T-helper 2 cell treated with Interferon-gamma antibody and Interleukin-4, amounts not matched to agents 5 μg/mL and 100 μg/mL, for 36 hours (primary cell): ENCODE measurements at places on chromosomes 3 and 15.

DNA sequence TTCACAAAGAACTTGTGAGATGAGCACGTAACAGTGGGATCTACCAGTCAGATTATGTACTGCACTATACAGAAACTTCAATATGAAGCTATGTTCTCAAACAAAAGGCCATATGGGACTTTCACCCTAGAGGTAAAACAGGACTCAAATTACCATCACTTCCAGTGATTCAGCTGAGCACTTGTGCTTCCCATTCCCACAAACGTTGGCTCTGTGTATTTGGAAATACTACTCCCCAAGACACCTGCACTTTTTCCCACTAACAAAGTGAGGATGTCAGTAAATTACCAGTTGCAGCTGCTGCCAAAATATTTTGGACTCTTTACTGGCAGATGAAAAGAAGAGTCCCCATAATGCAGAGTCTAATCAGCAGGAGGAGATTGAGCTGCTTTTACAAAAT, 1570.1 kb downstream of the SI start:
- H3K4me3 ChIP-seq: no peak overlapping the region
- H3K36me3 ChIP-seq: no peaks in the 10 kb centered on the region
- H3K27ac ChIP-seq: no peak overlapping the region
- no peaks in the 10 kb centered on the region for H3K27me3 ChIP-seq
- DNase-seq: no peak

DNA sequence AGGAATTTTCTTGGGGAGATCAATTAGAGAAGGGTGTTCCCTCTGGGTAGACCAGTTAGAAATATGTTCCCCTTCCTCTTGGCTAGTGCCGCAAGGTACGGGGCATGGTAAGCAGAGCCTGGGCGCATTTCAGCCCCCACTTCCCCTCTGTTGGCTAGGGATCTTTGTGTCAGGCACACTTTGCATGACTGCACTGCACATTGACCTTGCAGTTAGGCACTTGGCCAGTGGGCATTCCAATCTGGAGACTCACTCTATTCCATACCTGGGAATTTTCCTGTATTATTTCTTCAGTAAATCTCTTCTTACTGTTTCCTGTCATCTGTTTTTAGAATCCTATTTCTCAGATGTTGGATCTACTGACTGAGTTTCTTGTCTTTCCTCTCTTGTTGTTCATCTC, 30.0 kb upstream of the CACNA1D start:
- H3K4me3 ChIP-seq: no peak overlapping the region
- no peak for DNase-seq
- no peaks in the 10 kb centered on the region for H3K27me3 ChIP-seq
- H3K27ac ChIP-seq: no peak overlapping the region
- no peaks in the 10 kb centered on the region for H3K36me3 ChIP-seq
- no peaks in the 10 kb centered on the region for H3K4me1 ChIP-seq

- peaks cover 52% of the 10 kb centered on the region for H3K4me1 ChIP-seq
- H3K27me3 ChIP-seq: no peaks in the 10 kb centered on the region
- H3K27ac ChIP-seq: peak overlapping the region; percentile 82
- H3K36me3 ChIP-seq: peaks cover 66% of the 10 kb centered on the region
- DNase-seq: peak; percentile 70
Observed at GRCh38 chr3:4983739-4984510, 4.7 kb downstream of the BHLHE40 start.

DNA sequence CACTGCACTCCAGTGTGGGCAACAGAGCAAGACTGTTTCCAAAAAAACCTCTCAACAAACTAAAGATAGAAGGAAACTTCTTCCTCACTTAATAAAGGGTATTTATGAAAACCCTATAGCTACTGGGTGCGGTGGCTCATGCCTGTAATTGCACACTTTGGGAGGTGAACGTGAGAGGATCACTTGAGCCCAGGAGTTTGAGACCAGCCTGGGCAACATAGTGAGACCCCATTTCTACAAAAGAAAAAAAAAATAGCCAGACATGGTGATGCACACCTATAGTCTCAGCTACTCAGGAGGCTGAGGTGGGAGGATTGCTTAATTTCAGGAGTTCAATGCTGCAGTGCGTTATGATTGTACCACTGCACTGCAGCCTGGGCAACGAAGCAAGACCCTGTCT, 22.4 kb downstream of the IP6K1 start:
- no peaks in the 10 kb centered on the region for H3K36me3 ChIP-seq
- no peak overlapping the region for H3K27ac ChIP-seq
- no peaks in the 10 kb centered on the region for H3K27me3 ChIP-seq
- no peak for DNase-seq

- H3K36me3 ChIP-seq: peaks cover 33% of the 10 kb centered on the region
- peaks cover 28% of the 10 kb centered on the region for H3K4me1 ChIP-seq
- peaks cover 4% of the 10 kb centered on the region for H3K27me3 ChIP-seq
Observed at GRCh38 chr15:65873256-65873655, 4.0 kb downstream of the RAB11A start.

GRCh38 chr3:133153382-133153781, 115.2 kb downstream of the TMEM108 start:
- H3K27ac ChIP-seq: no peak overlapping the region
- H3K36me3 ChIP-seq: no peaks in the 10 kb centered on the region
- no peak overlapping the region for H3K4me3 ChIP-seq

DNA sequence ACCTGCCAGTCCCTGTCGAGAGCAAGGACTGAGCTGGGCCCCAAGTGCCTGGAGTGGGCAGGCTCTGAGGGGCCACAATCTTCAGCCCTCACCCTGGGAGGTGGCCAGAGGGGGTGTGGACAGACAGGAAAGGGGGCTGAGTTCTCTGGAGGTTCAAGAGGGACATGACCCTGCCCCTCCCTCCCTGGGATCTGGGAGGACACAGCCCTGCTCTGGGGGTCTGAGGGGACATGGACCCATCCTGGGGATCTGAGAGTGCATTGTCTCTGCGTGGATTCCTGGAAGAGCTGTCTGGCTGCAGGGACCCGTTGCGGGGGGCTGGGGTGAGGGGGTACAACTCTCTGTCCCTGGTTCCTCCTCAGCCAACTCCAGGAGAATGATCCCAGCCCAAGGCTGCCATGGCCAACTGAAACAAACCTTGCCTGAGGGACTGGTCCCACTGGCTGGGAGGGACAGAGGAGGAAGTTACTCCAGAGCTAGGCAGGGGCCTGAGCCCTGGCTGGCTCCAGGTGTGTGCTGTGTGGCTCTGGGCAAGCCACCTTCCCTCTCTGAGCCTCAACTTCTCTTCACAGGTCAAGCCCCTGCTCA, 29.0 kb downstream of the PTH1R start:
- no peak for DNase-seq
- no peaks in the 10 kb centered on the region for H3K27me3 ChIP-seq
- no peaks in the 10 kb centered on the region for H3K36me3 ChIP-seq
- no peak overlapping the region for H3K4me3 ChIP-seq
- H3K4me1 ChIP-seq: peaks cover 4% of the 10 kb centered on the region
- H3K27ac ChIP-seq: no peak overlapping the region

- no peaks in the 10 kb centered on the region for H3K27me3 ChIP-seq
- H3K36me3 ChIP-seq: no peaks in the 10 kb centered on the region
- H3K4me3 ChIP-seq: no peak overlapping the region
- DNase-seq: no peak
Observed at GRCh38 chr3:175077216-175077615, 218.1 kb downstream of the NAALADL2 start.

GRCh38 chr3:79761441-79761840, 6.4 kb downstream of the ROBO1 start:
- H3K27me3 ChIP-seq: no peaks in the 10 kb centered on the region
- H3K4me1 ChIP-seq: no peaks in the 10 kb centered on the region
- no peak for DNase-seq
- H3K36me3 ChIP-seq: no peaks in the 10 kb centered on the region
- no peak overlapping the region for H3K27ac ChIP-seq
- no peak overlapping the region for H3K4me3 ChIP-seq

- DNase-seq: no peak
- no peak overlapping the region for H3K4me3 ChIP-seq
- no peak overlapping the region for H3K27ac ChIP-seq
- no peaks in the 10 kb centered on the region for H3K4me1 ChIP-seq
Observed at GRCh38 chr3:100354850-100355249, 20.3 kb downstream of the NIT2 start.

DNA sequence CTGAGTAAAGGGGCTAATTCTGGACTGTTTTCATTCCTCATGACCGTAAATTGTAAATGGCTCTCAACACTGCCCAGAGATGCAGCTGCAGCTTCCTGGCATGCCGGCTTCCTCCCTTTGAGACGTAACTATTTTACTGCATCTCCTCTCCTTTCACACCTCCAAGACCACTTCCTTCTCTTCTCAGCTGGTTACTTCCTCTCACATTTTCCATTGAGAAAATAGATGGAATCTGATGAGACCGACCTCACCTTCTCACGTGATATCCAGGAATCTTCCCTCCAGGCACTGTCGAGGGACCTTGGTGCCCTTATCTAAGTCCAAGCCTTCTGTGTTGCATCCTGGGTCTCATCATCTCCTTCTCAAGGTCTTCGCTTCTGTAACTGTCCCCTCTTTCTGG, 12.7 kb downstream of the LYSMD4 start:
- H3K4me3 ChIP-seq: peak overlapping the region; percentile 51
- H3K36me3 ChIP-seq: peaks cover 4% of the 10 kb centered on the region
- no peaks in the 10 kb centered on the region for H3K27me3 ChIP-seq
- no peak for DNase-seq
- peak overlapping the region; percentile 79 for H3K27ac ChIP-seq
- H3K4me1 ChIP-seq: peaks cover 25% of the 10 kb centered on the region

GRCh38 chr15:91632176-91632575, 221.3 kb upstream of the SLCO3A1 start:
- H3K4me3 ChIP-seq: no peak overlapping the region
- no peaks in the 10 kb centered on the region for H3K36me3 ChIP-seq
- no peaks in the 10 kb centered on the region for H3K27me3 ChIP-seq

DNA sequence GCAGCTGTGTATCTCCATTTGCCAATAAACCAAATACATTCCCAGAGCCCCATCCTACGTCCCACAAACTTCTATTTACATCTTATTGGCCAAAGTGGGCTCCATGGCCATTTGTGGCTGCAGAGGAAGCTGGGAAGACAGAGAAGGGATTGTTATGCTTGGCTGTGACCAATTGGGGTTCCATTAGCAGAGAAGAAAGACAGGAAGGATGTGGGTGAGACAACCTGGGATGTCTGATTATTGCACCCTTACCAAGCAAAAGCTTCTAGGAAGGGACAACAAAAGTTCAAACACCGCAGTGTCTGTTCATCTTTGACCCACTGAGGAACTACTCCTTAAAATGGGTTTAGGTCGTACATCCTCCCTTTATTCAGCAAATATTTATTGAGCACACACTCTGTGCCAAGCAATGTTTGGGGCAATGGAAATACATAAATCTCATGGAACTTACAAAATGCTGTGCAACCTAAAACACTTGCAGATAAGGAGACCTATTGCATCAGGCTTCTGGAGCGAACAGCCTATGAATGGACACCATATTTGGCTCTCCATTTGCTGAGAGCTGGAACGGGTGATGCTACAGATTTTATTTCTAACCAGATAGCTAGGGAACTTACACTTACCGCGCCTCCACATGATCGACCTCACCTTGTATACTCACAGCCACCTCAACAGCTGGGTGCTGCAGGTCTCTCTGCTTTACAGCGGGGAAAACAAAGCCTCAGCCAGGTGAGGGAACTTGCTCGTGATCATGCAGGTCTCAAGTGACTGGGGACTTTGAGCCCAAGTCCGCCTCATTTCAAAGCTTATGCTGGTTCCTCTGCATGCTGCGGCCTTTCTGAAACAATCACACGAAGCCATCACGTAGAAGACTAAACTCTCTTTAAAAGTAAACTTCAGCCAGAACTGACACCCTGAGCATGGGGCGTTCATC, 21.4 kb upstream of the NR2E3 start:
- peaks cover 16% of the 10 kb centered on the region for H3K27me3 ChIP-seq

DNA sequence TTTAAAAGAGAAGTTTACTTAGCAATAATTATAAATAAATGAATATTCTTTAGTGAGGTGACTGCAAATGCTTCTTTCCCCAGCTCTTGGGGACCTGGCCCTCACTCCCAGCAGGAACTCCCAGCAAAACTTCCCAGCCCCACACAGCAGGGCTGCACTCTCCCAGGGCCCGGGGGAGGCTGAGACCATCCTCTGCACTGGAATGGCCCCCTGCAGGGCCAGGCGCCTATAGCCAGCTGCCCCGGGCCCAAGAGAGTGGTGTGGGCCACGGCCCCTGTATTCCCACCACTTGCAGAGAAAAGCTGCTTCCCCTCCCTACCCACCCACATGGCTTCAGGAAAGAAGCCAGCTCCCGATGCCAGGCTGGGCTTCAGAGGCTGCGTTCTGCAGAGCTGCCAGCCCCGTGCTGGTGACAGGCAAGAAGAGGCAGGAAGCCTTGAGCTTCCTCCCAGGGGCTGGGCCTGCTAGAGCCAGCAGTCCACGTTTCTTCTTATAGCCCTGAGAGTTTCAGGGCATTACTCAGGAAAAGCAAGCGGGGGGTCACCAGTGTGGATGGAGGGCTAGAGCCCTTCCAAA, 20.0 kb downstream of the IDH2 start:
- H3K27me3 ChIP-seq: no peaks in the 10 kb centered on the region
- no peak overlapping the region for H3K4me3 ChIP-seq

DNA sequence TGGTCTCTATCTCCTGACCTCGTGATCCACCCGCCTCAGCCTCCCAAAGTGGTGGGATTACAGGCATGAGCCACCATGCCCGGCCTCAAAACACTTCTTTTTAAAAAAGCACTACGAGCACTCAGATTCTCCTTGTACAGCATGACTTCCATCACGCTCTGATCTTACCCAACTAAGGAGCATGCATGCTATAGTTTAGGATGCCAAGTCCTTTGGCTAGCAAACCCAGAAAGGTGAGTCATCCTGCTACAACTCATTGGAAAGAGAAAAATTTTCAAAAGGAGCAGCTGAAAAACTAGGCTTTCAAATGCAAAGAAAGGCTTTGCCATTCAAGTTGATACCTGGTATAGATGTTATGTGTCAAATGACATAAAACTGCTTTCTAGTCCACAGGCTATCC, 70.3 kb upstream of the PRICKLE2 start:
- no peak for DNase-seq
- H3K36me3 ChIP-seq: no peaks in the 10 kb centered on the region
- no peak overlapping the region for H3K27ac ChIP-seq
- H3K27me3 ChIP-seq: no peaks in the 10 kb centered on the region

GRCh38 chr3:59843821-59844220, 794.0 kb upstream of the CFAP20DC start:
- no peak for DNase-seq
- peaks cover 33% of the 10 kb centered on the region for H3K36me3 ChIP-seq
- H3K27me3 ChIP-seq: no peaks in the 10 kb centered on the region
- peaks cover 26% of the 10 kb centered on the region for H3K4me1 ChIP-seq
- H3K27ac ChIP-seq: no peak overlapping the region

- no peak overlapping the region for H3K27ac ChIP-seq
- H3K4me3 ChIP-seq: no peak overlapping the region
- no peaks in the 10 kb centered on the region for H3K36me3 ChIP-seq
- no peaks in the 10 kb centered on the region for H3K4me1 ChIP-seq
- peaks cover 18% of the 10 kb centered on the region for H3K27me3 ChIP-seq
Observed at GRCh38 chr15:83954506-83954905, 281.1 kb upstream of the GOLGA6L4 start.

GRCh38 chr3:103112273-103112672, 677.5 kb downstream of the ZPLD1 start:
- H3K27ac ChIP-seq: no peak overlapping the region
- H3K27me3 ChIP-seq: no peaks in the 10 kb centered on the region
- DNase-seq: no peak
- no peaks in the 10 kb centered on the region for H3K36me3 ChIP-seq
- no peak overlapping the region for H3K4me3 ChIP-seq

GRCh38 chr3:38634111-38634510, 15.4 kb downstream of the SCN5A start:
- H3K36me3 ChIP-seq: no peaks in the 10 kb centered on the region
- no peak overlapping the region for H3K4me3 ChIP-seq
- H3K4me1 ChIP-seq: no peaks in the 10 kb centered on the region
- peaks cover 5% of the 10 kb centered on the region for H3K27me3 ChIP-seq
- DNase-seq: no peak
